ENCODE measurements at places on chromosomes 12 and 14.
A peak's percentile ranks its signal among the peaks of the same experiment; 100 is the strongest.

- no peak for DNase-seq
Observed at GRCh38 chr14:86613786-86614185, 1083.8 kb downstream of the FLRT2 start.

GRCh38 chr12:92732216-92732615 lies 29.4 kb downstream of the PLEKHG7 start:
- DNase-seq: no peak

GRCh38 chr12:93177208-93178153 lies 200.2 kb upstream of the NUDT4 start:
- DNase-seq: no peak

- no peak for DNase-seq
Observed at GRCh38 chr12:87935216-87935615, 94.0 kb downstream of the C12orf50 start.

- no peak for DNase-seq
Observed at GRCh38 chr12:92519284-92519683, 183.5 kb upstream of the PLEKHG7 start.

DNA sequence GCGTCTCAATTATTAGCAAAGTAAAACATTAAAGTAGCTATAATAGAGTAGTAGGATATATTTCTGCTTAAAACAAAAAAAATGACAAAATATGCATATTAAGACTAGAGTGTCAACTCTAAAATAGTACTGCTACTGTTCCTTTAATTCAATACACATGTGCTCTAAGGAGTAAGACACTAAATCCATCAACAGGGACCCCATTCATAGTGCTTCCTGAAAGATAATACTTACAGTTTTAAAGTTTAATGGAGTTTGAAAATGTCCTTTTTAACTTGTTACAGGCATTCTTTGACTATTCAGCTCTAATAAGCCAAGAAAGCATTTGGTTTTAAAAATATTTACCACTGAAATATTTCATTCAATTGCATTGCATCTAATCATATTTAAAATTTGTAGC lies 145.2 kb downstream of the ADAMTS20 start:
- no peak for DNase-seq

GRCh38 chr12:67269633-67270573 lies 745 bp downstream of the CAND1 start:
- no peak for DNase-seq

DNA sequence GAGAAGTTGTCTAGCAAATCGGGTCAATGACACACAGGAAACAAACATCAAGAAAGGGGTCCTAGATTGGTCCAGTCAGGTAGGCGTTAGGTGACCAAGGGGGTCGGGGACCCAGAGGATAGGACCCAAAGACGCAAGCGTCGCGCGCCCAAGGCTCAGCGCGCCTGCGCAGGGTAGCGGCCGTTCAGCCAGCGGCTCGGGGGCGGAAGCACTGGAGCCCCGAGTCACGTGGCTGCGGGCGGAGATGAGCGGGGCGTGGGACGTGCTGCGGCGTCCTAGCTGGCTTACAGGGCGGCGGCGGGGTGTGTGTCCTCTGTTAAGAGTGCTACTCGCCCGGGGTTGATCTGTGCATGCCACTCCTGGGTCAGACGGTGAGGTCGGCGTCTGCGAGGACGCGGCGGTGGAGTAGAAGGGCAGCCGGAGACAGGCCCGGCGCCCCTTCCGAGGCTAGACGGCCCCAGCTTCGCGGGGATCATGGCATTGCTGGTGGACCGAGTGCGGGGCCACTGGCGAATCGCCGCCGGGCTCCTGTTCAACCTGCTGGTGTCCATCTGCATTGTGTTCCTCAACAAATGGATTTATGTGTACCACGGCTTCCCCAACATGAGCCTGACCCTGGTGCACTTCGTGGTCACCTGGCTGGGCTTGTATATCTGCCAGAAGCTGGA lies at the start of gene SLC35E3:
TSS of gene SLC35E3 (plus strand) at position 273 of the 668 bp plus-strand sequence. CDS start at position 475, 202 bp downstream.
- DNase-seq: peak; percentile 72
